Left ventricle myocardium inferior (tissue), 1 donor: ENCODE measurements at places on chromosomes 5 and 9. TPM values are rescaled to one million over a fixed set of nuclear protein-coding genes. Genes with fewer than 3 reads are reported as not detected.
A peak's percentile ranks its signal among the peaks of the same experiment; 100 is the strongest.

PRKAA1 gene
- total RNA-seq, result 38.5 TPM

MRPS30 gene
- total RNA-seq, result 86.3 TPM

DNA sequence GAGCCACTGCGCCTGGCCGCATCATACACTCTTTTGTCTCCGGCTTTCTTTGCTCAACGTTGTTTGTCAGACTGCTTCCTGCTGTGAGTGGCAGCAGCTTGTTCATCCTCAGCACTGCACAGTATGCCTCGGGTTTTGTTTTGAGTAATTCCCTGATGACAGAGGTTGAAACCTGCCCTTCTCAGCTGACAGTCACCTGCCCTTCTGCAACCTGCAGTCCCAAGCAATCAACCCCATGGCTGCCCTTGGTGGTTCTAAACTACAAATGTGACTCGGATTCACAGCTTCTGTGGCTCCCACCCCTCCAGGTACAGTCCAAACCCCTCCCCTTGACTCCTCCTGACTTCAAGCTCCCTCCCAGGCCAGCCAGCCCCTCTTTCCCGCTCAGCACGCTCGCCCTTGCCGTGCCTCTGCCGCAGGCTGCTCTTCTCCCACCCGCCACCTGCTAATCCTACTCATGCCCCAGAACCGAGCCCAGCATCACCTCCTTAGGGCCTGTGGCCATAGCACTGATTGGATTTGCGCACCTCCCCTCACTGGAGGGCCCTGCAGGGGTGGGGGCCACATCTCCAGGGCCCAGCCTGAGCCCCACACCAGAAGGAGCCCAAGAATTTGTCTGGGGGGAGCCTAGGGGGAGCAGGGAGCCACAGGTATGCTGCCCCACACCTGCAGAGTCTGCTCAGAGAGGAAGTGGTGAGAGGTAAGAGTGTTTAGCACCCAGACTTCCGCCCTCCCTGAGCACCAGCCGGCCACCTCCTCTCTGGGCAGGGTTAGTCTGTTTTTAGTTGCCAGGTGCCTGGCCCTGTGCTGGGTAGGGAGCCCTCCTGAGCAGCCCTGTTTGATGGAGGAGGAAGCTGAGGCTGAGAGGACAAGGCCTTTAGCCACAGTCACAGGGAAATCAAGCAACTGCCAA lies 10.1 kb downstream of the EEIG1 start:
- no peaks in the 10 kb centered on the region for H3K36me3 ChIP-seq
- peaks cover 100% of the 10 kb centered on the region for H3K4me1 ChIP-seq
- peak overlapping the region; percentile 95 for H3K27ac ChIP-seq
- no peak overlapping the region for H3K4me3 ChIP-seq
- H3K27me3 ChIP-seq, result no peaks in the 10 kb centered on the region

DNA sequence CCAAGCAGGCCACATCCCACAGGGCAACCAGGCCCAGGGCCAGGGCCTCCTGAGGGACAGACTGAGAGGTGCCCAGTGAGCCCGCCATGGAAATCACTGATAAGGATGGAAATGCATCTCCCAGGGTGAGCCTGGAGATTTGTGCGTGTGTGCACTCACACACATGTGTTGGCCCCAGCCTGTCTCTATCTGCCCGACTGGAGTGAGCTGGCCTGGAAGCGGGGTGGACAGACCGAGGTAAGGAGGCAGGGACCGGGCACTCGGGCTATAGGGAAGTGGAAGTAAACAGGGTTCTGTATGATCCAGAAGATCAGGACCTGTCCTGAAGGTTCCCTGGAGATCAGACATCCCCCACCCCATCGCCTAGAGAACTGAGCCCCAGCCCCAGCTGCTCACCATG lies 17.4 kb downstream of the GFI1B start:
- no peak overlapping the region for H3K4me3 ChIP-seq
- no peaks in the 10 kb centered on the region for H3K36me3 ChIP-seq
- no peak for DNase-seq
- peaks cover 86% of the 10 kb centered on the region for H3K27me3 ChIP-seq
- H3K27ac ChIP-seq, result no peak overlapping the region

DNA sequence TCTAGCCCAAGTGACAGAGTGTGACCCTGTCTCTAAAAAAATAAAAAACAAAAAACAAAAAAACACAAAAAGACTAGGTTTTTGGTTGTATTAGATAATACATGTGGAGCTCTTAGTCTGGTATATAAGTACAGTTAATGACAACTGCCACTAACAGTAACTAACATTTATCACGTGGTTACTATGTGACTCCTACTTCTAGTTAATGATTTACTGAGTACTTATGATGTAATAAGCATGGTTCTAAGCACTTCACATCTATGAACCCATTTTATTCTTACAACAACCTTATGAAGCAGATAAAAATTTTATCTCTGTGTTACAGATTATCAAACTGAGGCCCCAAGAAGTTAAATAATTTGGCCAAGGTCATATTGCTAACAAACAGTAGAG lies 6.1 kb upstream of the TMEFF1 start:
- H3K27me3 ChIP-seq, result no peaks in the 10 kb centered on the region
- peaks cover 12% of the 10 kb centered on the region for H3K4me1 ChIP-seq
- no peaks in the 10 kb centered on the region for H3K36me3 ChIP-seq
- H3K27ac ChIP-seq, result peak overlapping the region; percentile 63
- no peak overlapping the region for H3K4me3 ChIP-seq
- DNase-seq, result no peak

- H3K36me3 ChIP-seq, result no peaks in the 10 kb centered on the region
- H3K4me1 ChIP-seq, result no peaks in the 10 kb centered on the region
- no peak overlapping the region for H3K27ac ChIP-seq
- H3K4me3 ChIP-seq, result no peak overlapping the region
- no peaks in the 10 kb centered on the region for H3K27me3 ChIP-seq
- DNase-seq, result no peak
These were observed 57.5 kb upstream of the PAPPA start for GRCh38 chr9:116096046-116096445.

DNA sequence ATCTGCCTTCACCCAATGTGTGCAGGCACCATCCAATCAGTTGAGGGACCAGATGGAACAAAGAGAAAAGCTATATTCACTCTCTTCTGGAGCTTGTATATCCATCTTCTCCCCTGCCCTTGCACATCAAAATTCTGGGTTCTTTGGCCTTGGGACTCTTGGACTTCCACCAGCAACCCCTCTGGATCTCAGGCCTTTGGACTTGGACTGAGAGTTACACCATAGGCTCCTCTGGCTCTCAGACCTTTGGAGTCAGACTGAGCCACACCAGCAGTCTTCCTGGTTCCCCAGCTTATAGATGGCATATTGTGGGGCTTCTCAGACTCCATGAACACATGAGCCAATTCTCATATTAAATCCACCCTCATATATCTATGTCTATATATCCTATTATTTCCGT lies 73.1 kb downstream of the TSSK1B start:
- no peak overlapping the region for H3K27ac ChIP-seq
- no peaks in the 10 kb centered on the region for H3K36me3 ChIP-seq
- no peak for DNase-seq
- no peaks in the 10 kb centered on the region for H3K27me3 ChIP-seq
- H3K4me1 ChIP-seq, result peaks cover 9% of the 10 kb centered on the region
- H3K4me3 ChIP-seq, result no peak overlapping the region

DNA sequence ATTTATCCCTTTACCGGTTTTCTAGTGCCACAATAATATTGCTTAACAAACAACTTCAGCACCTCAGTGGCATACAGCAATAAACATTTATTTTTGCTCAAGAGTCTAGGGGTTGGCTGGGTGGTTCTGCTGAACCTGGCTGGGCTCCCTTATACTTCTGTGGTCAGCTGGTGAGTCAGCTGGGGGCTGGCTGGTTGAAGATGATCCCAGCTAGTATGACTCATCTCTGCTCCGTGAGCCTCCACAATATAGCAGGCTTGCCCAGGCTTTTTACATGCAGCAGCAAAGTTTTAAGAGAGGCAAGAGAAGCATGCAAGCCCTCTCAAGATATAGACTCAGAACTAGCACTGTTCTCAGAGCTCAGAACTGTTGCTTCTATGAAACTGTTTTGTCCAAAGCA lies 523.5 kb upstream of the CLINT1 start:
- H3K36me3 ChIP-seq, result no peaks in the 10 kb centered on the region
- H3K4me3 ChIP-seq, result no peak overlapping the region
- H3K27me3 ChIP-seq, result no peaks in the 10 kb centered on the region
- peaks cover 12% of the 10 kb centered on the region for H3K4me1 ChIP-seq

CDH6 gene
- total RNA-seq, result 2.8 TPM

GRCh38 chr5:72347801-72348308 lies 27.7 kb downstream of the PTCD2 start:
- H3K36me3 ChIP-seq, result peaks cover 36% of the 10 kb centered on the region
- H3K27ac ChIP-seq, result no peak overlapping the region
- H3K27me3 ChIP-seq, result no peaks in the 10 kb centered on the region
- H3K4me1 ChIP-seq, result no peaks in the 10 kb centered on the region

SPATA6L gene
- 0.96 TPM for total RNA-seq

DNA sequence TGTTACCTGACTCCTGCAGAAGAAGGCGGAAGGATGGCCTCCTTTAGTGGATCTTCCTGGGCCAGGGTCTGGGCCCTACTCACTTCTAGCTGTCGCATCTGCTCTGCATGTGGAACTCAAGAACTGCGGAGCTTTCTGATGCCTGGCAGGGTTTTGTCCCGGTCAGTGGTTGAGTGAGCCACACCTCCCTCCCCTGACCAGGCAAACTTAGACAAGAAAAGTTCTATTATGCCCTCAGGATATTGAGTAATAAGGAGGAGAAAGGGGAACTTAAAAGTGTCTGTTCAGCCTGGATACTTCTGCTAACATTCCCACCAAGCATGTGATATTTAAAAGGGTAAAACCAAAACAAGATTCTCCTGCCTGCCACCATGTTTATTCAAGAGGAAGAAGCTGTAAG lies at the start of gene FYB1:
Gene FYB1 (minus strand): TSS at position 127 of the 400 bp plus-strand sequence. CDS start 16,603 bp downstream, outside the sequence.
- H3K4me1 ChIP-seq, result no peaks in the 10 kb centered on the region
- peak within 1 kb of the TSS; percentile 39 for H3K4me3 ChIP-seq
- H3K36me3 ChIP-seq, result no peaks in the 10 kb centered on the region
- peak; percentile 46 for DNase-seq
- peak within 1 kb of the TSS; percentile 66 for H3K27ac ChIP-seq

DNA sequence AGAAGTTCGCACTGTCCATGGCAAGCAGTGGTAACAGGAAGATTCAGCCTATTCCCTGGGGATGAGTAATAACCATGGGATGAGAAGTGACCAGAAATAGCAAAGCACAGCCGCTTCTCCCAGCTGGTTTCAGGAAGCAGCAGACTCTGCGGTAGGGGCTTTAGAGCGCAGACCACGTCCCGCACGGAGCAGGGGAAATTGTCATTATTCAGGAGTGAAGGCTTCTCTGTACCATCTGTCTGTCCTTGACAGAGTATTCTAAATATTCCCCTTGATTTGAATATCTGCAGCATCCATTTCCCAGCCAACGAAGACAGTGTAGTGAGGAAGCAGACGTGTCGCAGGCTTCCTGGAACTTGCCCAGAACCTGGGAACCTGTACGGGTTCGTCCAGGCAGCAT lies 159.6 kb downstream of the NXNL2 start:
- peaks cover 5% of the 10 kb centered on the region for H3K27me3 ChIP-seq
- H3K4me1 ChIP-seq, result peaks cover 8% of the 10 kb centered on the region
- peak; percentile 31 for DNase-seq
- peak overlapping the region; percentile 79 for H3K27ac ChIP-seq
- no peaks in the 10 kb centered on the region for H3K36me3 ChIP-seq
- no peak overlapping the region for H3K4me3 ChIP-seq

- DNase-seq, result no peak
- H3K4me3 ChIP-seq, result no peak overlapping the region
- H3K27me3 ChIP-seq, result peaks cover 7% of the 10 kb centered on the region
- no peak overlapping the region for H3K27ac ChIP-seq
- H3K4me1 ChIP-seq, result peaks cover 7% of the 10 kb centered on the region
These were observed 92.7 kb upstream of the TNC start for GRCh38 chr9:115210699-115211098.

FOXD1 gene
- total RNA-seq, result 0.19 TPM

GRCh38 chr5:423626-424261 lies 19.2 kb upstream of the EXOC3 start:
- no peak for DNase-seq
- H3K27me3 ChIP-seq, result peaks cover 6% of the 10 kb centered on the region
- no peak overlapping the region for H3K27ac ChIP-seq
- no peaks in the 10 kb centered on the region for H3K4me1 ChIP-seq

DNA sequence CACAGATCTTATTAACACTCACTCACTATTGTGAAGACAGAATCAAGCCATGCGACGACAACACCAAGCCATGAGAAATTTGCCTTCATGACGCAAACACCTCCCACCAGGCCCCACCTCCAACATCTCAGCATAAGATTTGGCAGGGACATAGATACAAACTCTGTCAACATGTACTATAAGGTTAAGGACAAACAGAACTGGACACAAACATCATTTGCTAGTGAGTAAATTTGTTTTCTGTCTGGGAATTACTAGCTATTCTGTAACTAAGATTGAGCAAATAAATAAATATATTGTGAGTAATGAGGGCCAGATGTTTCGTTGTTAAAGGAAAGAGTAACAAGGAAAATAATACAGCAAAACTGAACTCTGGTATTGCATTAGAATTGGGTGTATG lies 15.7 kb upstream of the KCNN2 start:
- H3K27ac ChIP-seq, result no peak overlapping the region
- H3K36me3 ChIP-seq, result no peaks in the 10 kb centered on the region
- H3K27me3 ChIP-seq, result no peaks in the 10 kb centered on the region
- H3K4me3 ChIP-seq, result no peak overlapping the region

PCDHB3 gene
- total RNA-seq, result 0.77 TPM

DNA sequence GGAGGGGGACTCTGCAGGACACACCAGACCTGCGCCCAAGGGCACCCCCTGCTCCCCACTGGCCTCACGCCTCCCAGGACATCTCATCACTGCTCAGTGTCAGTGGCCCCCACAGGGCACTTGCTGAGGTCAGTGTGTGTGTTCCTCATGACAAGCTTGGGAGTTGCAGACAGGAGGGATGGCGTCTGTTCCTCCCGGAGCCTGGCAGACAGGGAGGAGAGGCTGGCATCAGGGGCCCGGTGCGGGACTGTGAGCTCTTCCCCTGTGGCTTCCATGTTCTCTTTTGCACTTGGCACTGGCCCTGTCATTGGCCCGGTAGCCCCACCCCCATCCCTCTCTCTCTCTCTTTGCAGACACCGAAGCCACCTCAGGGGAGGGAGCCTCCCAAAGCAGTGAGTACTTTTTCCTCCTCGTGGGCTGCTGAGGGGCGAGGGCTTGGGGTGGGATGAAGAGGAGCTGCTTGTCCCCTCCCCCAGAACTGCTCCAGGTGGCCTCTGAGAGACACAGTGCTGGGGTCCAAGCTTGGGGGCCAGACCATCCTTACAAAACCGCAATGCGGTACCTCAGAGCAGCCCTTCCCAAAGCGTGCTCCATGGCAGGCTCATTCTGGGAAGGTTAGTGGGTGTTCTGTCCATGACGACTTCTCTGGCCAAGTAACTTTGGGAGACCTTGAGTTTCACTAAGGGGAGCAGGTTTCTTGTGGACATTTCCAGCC lies 75.7 kb downstream of the AMBP start:
- no peak for DNase-seq
- peaks cover 29% of the 10 kb centered on the region for H3K4me1 ChIP-seq
- no peak overlapping the region for H3K4me3 ChIP-seq
- no peaks in the 10 kb centered on the region for H3K27me3 ChIP-seq
- peaks cover 9% of the 10 kb centered on the region for H3K36me3 ChIP-seq

- H3K27me3 ChIP-seq, result no peaks in the 10 kb centered on the region
- no peaks in the 10 kb centered on the region for H3K36me3 ChIP-seq
- no peak overlapping the region for H3K27ac ChIP-seq
- no peak for DNase-seq
- no peak overlapping the region for H3K4me3 ChIP-seq
These were observed 454.4 kb downstream of the NR2F1-AS1 start for GRCh38 chr5:93126634-93127033.

EDIL3 gene
- 3.5 TPM for total RNA-seq
